Thoracic aorta endothelial cell (primary cell): ENCODE measurements at places on chromosomes 1 and 21. TPM values are rescaled to one million over a fixed set of nuclear protein-coding genes. Genes with fewer than 3 reads are reported as not detected.

The PLA2G5 gene
- total RNA-seq, result 0.36 TPM in 1 of 2 replicates, not detected in the other

The CD1B gene
- total RNA-seq, result not detected in 2 replicates

The LIN9 gene
- 12.8 and 17.4 TPM in 2 replicates for total RNA-seq

The FCGR3A gene
- not detected in 2 replicates for total RNA-seq

The PPIAL4G gene
- not detected in 2 replicates for total RNA-seq

The TMEM269 gene
- total RNA-seq, result 0.13 TPM in 1 of 2 replicates, not detected in the other

The CSF3R gene
- total RNA-seq, result not detected in 2 replicates

The TEDDM1 gene
- not detected in 2 replicates for total RNA-seq

The HSD11B1 gene
- total RNA-seq, result not detected in 2 replicates

The LHX8 gene
- not detected in 2 replicates for total RNA-seq

The TPM3 gene
- 1,072 and 1,222 TPM in 2 replicates for total RNA-seq

The CLIC6 gene
- under 0.01 TPM in 1 of 2 replicates, not detected in the other for total RNA-seq

The TMEM61 gene
- not detected in 2 replicates for total RNA-seq

The FCRLA gene
- total RNA-seq, result not detected in 2 replicates

The PRAMEF20 gene
- total RNA-seq, result not detected in 2 replicates

The FAM72C gene
- total RNA-seq, result 1.3 and 1.4 TPM in 2 replicates

The SLAMF7 gene
- not detected in 2 replicates for total RNA-seq

The CACNA1E gene
- not detected in 2 replicates for total RNA-seq

The RHD gene
- total RNA-seq, result not detected in 2 replicates

The SIPA1L2 gene
- 19.4 and 23.1 TPM in 2 replicates for total RNA-seq

The CLCN6 gene
- 15.4 and 22.4 TPM in 2 replicates for total RNA-seq

The S100A16 gene
- 530 TPM in 2 replicates for total RNA-seq

The CR1 gene
- not detected in 2 replicates for total RNA-seq

The CD2 gene
- not detected in 2 replicates for total RNA-seq

The C1orf94 gene
- total RNA-seq, result not detected in 2 replicates

The IGFN1 gene
- total RNA-seq, result not detected in 2 replicates

The KRTAP12-4 gene
- total RNA-seq, result not detected in 2 replicates

The TDRD10 gene
- total RNA-seq, result 2.9 and 4.0 TPM in 2 replicates

The HSD3B2 gene
- total RNA-seq, result not detected in 2 replicates

The CALML6 gene
- total RNA-seq, result 0.40 TPM in 1 of 2 replicates, not detected in the other

The LZIC gene
- total RNA-seq, result 42.9 and 47.2 TPM in 2 replicates

The SLAMF6 gene
- not detected in 2 replicates for total RNA-seq
